ENCODE measurements at places on chromosomes 11 and 22.
A peak's percentile ranks its signal among the peaks of the same experiment; 100 is the strongest.

- no peak for DNase-seq
These were observed 3.0 kb downstream of the CTNND1 start for GRCh38 chr11:57764566-57764965.

DNA sequence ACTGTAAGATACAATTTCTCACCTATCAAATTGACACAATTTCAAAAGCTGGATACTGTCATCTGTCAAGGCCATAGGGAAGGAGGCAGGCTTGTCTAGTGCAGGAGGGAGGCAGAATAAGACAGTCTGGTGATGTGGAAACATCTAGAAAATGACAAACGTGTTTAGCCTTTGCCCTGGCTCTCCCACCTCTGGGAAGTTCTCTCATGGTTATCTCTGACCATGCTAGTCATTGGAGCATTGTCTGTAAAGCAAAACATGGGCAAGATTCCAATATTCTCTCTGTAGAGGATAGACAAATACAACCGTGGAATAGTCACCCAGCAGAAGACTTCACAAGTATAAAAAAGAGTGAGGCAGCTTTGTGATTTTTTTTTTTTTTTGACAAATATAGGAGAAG lies 9.1 kb upstream of the SERHL2 start:
- no peak for DNase-seq

DNA sequence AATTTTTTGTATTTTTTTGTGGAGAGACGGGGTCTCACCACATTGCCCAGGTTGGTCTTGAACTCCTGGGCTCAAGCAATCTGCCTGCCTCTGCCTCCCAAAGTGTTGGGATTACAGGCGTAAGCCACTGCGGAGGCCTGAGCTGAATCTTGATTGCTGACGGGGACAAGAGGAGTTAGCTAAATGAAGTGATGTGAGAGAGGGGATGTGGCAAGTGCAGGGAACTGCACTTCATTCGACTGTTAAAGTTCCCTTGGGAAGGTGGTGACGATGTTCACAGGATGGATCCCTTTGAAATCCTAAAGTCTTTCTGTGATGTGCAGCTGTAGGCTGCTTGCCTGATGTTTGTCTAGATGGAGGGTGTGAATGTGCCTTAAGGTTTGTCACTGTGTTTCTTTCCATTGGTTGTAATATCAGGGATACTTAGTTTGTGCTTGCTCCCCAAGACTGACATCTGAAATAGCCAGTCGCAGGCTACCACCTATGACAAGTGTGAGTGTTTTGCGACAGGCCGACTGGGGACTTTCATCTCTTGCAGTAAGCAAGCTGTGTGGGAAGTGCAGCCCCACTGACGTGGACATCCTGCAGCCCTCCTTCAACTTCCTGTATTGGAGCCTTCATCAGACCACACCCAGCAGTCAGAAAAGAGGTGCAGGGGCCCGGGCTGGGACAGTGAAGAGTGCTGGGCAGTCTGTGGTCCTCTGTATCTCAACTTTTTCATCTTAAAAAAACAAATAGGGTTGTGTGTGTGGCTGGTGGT lies 19.6 kb upstream of the CCDC134 start:
- DNase-seq: peak; percentile 98

DNA sequence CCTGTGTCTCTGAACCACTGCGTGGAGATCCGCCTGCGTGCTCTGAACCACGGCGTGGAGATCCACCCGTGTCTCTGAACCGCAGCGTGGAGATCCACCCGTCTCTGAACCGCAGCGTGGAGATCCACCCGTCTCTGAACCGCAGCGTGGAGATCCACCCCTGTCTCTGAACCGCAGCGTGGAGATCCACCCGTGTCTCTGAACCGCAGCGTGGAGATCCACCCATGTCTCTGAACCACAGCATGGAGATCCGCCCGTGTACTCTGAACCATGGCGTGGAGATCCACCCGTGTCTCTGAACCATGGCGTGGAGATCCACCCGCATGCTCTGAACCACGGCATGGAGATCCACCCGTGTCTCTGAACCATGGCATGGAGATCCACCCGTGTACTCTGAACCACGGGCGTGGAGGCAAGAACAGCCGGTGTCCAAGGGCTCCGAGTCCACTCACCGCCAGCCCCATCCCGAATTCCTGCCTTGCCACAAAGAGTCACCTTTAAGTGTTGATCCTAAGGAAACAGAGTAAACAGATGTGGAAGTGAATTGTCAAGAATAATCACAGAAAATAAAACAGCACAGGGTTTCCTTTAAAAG lies 659.4 kb downstream of the BRD1 start:
- no peak for DNase-seq

DNA sequence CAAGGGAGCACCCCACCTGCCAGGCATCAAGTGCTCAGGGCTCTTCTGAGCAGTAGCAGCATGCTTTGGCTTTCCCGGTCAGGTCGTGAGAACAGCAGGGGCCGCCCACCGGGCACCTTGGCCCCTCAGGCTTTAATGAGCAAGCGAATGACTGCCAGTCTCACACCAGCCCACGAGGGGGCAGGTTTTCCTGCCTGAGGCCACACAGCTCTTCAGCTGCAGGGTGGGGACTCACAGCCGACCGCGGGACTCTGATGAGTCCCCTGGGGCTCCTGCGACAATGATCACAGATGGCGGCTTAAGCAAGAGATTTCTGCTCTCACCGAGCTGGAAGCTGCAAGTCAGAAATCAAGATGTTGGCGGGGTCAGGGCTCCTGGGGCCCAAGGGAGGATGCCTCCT lies 14.3 kb upstream of the FGF19 start:
- no peak for DNase-seq

DNA sequence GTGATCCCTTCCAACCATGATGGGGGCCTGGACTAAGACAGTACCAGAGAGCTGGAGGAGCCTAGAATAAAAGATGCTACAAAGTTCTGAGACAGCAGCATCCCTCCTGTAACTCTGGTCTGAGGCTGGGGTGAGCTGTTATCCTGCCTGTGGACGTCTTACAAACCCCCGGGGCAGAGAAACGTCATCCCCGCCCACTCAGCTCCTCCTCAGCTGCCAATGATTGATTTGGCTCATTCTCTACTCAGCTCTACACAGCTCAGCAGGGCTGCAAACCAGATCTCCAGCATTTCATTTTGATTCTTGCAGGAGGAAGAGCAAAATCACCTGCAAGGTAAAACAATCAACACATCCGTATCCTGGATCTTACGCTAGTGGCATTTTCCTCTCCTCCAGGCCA lies 55.5 kb downstream of the CSNK2A3 start:
- no peak for DNase-seq

- no peak for DNase-seq
These were observed 25.2 kb downstream of the PLAAT3 start for GRCh38 chr11:63589000-63589399.

DNA sequence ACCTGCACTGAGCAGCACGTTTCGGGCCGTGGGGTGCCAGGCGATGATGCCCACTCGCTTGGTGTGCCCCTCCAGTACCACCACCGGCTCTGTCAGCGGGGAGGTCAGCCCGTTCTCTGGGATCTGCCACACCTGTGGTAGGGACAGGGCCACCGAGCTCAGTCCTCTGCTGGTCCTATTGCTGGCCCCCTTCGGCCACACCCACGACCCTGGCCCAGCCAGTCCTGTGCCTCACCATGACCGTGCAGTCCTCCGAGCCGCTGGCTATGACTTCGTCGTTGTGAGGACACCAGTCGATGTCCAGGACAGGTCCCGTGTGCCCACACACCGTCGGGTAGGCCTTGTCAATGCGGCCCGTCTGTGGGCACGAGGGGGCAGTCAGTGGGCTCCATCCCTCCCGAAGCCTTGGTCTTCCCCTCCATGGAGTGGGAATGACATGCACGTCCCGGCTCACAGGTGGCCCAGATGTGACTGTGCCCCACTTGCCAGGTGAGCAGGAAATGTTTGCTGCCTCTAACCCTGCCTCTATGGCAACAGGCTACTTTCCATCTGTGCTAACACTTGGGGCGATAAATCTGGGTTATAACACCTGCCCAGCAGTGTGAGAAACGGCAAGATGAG lies 1.4 kb downstream of the CORO1B start:
- DNase-seq: no peak
